ENCODE measurements at places on chromosomes 4 and X.
A peak's percentile ranks its signal among the peaks of the same experiment; 100 is the strongest.

- DNase-seq: no peak
These were observed 20.0 kb downstream of the MORF4L2 start for GRCh38 chrX:103666202-103667107.

DNA sequence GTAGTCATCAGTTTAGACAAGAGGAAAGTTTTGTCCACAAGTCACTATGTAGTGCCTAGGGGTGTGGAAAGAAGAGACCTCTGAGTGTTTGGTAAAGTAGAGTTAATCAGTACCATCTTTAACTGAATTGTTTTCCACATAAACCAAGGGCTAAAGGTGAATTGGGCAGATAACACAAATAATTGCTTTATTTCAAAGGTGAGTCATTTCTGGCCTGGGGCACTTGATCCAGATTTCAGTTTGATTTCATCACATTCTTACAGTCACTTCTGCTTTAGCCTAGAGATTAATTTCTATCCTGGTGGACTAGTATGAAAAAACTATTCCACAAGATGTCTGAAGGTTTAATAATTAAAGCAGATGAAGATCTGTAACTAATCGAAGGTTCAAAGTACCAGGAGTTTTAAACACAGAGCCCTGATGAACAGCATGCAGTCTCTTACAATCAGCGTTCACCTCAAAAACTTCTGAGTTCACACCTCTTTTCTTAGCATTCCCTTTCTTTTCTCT, 74.5 kb upstream of the BOD1L1 start:
- peak; percentile 92 for DNase-seq

DNA sequence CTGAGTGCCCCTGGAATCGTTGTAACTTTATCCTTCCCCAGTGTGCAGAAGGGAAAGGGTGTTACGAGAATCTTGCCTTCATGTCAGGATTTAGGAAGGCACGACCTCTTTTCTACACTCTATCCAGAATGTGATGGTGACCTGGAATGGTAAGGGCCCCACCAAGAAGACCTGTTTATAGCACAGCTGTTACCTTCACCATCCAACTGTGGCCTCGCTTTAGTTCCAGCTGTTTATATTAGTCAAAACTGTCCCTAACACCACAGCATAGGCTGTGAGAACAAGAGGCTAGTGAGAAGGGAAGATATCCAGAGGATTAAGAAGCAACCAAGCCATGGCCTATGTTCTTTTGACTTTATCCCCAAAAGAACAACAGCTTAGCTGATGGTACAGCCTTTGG, 28.0 kb downstream of the ARX start:
- DNase-seq: no peak

- DNase-seq: no peak
These were observed 18.2 kb upstream of the DDIT4L start for GRCh38 chr4:100208459-100208858.

DNA sequence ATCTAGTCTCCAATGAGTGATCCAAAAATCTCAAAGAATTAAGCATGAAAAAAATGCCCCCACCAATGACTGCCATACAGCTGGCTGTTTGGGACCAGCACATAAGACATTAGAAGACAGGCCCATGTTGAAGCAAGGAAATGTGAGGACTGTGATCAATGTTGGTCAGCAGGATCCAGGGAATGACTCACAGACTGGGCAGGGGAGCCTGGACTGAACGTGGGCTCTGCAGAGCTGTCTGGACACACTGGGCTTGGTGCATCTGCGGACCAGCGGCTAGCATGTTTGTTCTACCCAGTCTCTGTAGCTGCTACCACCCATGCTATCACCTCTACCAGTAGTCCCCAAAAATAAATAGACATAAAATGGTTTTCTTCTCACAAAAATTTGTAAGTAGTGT, 108.6 kb downstream of the PALLD start:
- DNase-seq: peak; percentile 59

Measured in PC-3 (cell line).